ENCODE measurements at places on chromosomes 16 and 17.
A peak's percentile ranks its signal among the peaks of the same experiment; 100 is the strongest.

DNA sequence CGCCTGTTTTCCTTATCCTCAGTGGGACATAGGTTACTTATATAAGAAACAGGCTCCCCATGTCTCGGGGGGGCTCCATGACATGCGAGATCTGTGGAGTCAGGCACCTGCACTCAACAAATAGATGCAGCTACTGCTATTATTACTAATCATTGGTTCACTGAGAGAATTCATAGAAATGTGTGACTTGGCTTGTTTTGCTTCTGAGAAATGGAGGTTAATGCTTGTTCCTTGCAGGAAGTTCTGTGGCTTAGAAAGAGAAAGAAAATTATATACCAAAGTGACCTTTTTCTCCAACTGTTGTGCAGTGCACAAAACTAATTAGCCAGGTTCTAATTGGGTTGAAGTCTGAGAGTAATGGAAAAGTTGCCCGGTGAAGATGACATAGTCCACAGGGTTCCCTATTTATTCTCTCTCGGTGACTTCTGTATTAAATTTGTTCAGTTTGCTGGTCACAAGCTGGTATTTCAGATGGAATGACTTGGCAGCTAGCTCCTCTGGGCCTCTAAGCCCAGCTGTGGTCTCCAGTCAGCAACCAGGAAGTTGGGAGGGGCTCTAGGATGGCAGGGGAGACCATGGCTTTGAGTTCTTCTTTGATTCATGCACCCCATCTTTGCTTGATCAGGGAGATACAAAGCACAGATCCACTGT is 17.6 kb upstream of the MAF start:
- DNase-seq: no peak

DNA sequence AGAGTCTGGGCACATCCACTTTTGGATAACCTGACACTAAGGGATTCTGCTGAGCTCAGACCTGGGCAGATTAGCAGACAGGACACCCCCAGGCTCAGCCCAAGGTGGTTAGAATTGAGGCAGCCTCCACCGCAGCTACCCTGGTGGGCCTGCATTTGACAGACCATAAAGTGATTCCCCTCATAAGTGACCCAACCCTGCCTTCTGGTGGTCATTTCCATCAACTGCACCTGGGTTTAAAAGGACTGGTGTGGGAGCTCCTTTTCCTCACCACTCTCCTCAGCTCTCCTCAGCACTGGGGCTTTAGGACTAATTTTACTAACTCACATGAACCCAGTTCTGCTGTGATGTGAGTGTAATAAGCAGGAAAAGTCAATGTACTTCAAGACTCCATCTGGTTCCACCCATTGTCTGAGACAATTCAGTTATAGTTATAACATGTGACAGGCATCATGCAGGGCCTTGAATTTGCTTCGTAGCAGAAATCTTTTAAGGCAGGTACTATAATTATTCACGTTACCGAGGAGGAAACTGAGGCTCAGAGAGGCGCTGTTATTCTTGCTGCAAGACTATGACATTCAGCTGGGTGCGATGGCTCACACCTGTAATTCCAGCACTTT is 42.5 kb downstream of the MYH3 start:
- DNase-seq: peak; percentile 44

GRCh38 chr16:19265380-19265930 is 20.1 kb upstream of the CLEC19A start:
- DNase-seq: no peak

- no peak for DNase-seq
Observed at GRCh38 chr16:28237754-28238357, 26.1 kb upstream of the XPO6 start.

DNA sequence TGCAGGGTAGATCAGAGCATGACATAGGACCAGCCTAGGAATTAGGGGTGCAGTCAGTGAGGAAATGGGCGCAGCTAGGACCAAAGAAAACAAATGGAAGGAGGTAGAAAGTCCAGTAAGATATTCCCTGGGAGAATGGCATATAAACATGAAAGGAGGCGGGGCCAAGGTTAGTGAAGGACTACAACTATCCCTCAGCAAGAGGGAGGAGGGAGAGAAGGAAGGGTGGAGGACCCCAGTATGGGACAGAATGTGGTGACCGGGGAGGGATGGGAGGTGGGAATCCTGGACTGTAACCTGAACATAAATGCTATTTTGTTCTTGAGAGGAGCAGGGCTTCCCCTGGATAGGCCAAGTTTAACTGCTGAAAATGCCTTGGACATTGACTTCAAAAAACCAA is 22.8 kb downstream of the ITGB3 start:
- DNase-seq: peak; percentile 26

- DNase-seq: peak; percentile 31
Observed at GRCh38 chr17:76014925-76015261, 12.2 kb downstream of the EVPL start.

DNA sequence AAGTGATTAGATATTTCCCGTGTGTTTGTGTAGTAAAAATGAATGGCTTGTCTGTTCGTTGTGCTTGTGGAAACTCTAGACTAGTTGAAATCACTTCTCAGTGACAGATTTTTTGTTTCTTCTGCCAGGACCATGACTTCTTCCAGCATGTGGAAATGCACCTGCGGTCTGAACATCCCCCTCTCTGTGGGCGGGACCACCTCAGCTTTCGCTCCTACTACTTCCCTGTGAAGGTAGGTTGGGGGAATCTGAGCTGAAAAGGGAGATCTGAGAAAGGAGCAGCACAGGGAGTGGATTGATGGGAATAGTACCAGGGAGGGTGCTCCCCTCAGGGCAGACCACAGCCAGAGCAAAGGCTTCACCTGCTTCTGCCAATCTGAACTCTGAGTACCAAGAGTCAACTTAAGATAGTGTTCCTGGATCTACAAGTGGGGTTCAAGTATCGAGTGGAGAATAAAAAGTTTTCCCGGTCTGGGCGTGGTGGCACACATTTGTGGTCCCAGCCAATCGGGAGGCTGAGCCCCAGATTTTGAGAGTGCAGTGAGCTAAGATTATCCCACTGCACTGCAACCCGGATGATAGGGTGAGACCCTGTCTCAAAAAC is 47.5 kb downstream of the SF3B3 start:
- DNase-seq: no peak

GRCh38 chr17:50432125-50432762 is 6.2 kb downstream of the ACSF2 start:
- DNase-seq: peak; percentile 20

GRCh38 chr17:78601577-78602190 is 24.5 kb upstream of the DNAH17 start:
- DNase-seq: no peak

DNA sequence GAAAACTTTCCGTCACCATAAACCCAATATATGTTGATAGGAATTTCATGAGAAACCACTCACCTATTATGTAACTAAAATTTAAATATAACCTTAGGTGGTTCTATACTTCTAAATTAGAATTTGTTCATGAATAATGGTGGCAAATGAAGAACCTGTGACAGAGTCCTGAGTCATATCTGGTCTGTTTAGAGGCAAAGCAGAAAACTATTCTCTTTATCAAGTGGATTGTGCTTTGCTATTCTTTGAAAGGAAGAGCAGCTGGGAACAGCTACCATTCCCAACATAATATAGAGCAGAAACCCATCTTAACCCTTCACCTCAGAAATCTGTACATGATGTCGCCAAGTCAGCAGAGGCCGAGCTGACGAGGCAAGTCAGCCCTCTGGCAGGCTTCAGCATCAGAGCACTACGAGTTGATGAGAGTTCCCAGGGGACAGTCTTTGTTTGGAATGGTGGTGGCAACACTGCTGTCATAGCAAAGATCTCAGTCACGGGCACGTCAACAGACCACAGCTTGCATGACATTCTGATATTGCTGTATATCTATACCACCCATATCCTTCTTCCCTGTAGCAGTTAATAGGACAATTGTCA is 631.9 kb upstream of the CA10 start:
- peak; percentile 60 for DNase-seq

GRCh38 chr16:30377812-30378235 is 3.2 kb downstream of the MYL11 start:
- peak; percentile 72 for DNase-seq

DNA sequence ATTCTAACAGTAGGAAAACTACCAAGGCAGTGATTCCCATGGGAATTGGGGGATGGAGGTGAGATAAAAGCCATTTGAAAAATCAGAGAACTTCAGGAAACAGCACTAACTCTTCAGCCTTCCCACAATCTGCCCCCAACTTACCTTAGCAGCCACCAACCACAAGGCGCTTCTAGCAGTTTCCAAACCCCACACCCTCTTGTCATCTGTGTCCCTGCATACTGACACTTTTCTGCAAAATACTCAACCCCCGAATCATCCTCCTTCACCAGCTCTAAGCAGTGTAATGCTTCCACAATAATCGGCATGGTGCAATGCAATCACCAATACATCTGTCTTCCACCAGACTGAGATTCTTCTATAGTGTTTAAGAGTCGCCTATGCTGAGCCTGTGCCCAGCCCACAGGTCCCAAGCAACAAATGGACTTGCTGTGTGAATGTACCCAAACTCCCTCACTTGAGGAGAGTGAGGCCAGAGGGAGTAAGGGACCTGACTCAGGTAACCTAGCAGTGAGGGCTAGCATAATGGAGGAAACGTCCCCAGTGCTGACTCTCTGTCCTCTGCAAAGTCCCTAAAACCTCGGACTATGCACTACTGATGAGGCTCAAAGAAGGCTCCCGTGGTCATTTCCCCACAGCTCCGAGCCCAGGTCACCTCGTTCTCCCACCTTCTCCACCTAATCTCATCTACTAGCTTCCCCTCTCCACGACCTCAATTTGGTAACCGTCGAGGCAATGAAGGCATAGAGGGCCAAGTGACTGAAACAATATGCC is 943 bp downstream of the DYNC1LI2 start:
- no peak for DNase-seq

GRCh38 chr17:42067371-42068091 is 17.1 kb upstream of the C17orf113 start:
- peak; percentile 38 for DNase-seq

DNA sequence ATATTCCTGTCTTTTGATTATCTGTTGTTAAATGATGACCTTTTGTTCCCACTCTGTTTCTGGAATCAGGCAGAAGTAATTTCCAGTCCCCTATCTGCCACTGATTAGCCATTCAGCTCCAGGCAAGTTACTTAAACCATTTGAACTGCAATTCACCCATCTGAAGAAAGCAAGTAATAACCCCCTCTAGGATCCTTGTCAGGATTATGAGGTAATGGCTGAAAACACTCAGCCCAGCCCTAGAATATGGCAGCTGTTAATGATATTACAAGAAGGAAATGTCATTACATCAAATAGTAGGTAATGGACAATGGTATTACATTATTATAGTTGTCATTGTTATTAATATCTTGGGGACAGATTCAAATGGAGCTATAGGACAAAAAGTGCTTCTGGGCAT is 16.0 kb upstream of the SLC47A1 start:
- no peak for DNase-seq

DNA sequence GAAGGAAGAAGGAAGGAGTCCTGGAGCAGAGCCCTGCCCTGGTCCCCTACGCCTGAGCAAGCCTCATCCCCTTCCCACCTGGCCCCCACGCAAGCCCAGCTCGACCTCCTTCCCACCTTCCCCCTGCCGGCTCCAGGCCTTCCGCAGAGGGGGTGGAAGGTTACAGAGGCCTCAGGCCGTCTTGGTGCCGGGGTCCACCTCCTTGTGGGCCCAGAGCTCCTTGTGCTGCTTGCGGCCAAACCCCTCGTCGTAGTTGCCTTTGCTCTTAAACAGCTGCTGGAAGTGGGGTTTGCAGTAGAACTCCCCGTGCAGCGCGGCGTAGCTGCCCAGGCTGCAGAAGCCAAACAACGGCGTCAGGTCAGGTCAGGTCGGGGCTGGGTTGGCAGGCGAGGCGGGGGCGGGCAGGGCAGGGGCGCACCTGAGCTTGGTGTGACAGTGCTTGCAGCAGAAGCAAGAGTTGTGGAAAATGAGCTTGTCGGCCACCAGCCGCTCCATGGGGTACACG is 1.5 kb downstream of the LIMD2 start:
- no peak for DNase-seq

DNA sequence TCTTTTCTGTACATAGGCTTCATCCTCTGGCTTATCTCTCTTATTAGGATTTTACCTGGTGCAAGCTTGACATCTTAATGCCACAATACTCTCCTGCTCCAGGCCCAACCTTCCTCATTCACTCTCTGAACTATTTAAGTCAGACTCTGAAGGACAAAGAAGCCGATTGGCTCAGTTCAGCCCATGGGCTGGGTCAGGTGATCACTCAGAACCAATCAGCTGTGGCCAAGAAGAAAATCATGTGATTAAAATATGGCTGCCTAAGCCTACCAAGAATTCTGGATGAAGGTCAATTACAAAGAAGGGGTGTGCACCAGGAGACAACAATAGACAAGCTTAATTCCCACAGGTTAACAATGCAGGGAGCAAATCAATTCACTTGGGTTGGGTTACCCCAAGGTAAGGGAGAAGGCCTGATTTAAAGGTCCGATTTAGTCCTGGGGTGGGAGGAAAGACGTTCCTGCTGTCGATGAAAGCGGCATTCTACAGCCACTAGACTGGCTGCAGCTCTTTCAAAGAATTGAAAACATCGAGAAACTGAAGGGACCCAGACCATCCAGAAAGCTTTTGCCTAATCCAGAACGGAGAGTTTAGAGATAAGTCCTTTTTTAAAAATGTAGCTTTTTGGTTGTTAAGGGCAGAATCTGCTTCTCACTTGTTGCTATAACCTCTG is 42.9 kb upstream of the NFAT5 start:
- DNase-seq: peak; percentile 17

- peak; percentile 99 for DNase-seq
Observed at GRCh38 chr17:76252040-76252954, 12.0 kb upstream of the RNF157 start.

DNA sequence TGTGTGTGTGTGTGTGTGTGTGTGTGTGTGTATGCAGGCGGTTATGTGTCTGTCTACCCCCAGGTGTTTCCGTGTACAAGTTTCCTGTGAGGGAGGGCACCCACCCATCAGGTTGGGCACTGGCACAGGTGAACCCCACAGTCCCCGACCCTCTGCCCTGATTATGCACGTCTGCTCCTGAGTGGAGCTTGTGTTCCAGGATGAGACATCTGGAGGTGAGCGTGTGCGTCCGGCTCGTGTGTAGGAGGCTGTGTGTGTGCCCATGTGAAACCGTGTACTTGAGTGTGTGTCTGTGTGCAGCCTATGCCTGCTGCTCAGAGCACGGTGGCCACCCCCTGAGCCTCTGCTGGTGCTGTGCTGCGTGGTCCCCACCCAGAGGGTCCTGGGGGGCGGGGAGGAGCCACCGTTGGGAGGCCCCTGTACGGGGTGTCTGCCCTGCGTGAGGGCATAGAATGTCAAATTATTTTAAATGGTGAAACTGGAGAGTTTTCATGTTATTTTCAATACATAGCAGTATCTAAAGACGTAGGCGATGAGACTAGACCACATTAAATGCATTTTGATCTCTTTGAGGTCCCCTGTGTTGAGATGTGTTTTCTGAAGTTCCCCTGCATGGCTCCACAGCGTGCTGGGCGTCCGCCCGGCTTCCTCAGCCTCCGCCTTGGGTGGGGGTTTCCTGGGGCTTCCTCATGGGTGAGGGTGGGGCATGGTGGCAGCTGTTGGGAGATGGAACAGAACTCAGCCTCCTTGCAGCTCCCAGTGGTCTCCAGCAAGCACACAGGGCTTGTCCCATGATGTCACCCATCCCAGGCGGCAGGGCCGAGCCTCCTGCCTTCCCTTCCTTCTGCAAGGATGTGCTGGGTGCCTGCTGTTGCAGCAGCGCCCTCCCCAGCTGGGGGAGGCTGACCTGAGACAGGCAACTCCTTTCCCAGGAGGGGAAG is 43.4 kb downstream of the KCNJ12 start:
- no peak for DNase-seq

All from M059J (cell line).